ENCODE measurements at places on chromosomes 2 and 18.

DNA sequence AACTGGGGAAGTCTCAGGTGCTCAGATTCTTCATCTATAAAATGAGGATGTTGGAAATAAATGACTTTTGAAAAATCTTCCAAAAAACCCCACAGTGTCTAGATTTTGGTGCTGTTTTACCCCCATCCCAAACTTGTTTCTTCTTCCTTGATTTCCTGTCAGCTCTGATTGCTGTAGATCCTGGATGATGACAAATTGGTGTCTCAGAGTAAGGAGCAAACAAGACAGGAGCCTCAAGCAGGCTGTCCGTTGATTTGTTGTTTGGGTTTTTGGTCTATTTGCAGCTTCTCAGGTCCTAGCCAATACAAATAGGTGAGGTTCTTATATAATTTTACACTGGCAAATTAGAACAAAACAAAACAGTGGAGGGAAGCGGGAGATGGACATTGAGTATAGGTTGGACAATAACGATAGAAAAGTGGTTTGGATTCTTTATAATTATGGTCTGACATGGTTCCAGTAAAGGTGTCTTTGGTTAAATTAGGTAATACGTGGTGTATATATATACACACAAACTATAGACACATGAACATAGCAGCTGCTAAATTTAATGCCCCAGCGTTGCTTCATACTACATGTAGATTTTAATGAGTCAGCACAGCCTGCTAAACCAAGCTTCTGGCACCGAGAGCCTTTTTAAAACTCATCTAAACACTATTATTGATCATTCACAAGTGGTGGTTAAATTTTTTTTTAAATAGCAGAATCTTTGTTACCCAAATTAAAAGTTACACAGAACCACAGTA lies 142.5 kb downstream of the FMNL2 start:
- no peak for DNase-seq

DNA sequence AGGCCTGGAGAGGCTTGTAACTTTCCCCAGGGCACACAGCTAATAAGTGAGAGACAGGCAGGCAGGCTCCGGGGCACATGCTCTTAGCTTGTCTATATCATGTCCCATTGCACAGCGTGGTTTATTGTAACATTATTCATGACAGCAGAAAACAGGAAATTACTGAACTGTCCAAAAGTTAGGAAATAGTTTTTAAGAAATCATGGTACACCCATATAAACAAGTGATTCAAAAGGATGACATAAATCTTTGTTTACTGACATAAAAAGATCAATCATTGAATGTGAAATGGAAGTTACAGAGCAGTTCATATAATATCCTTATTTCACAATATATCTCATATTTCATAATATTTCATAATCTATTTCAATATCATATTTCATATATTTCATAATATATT lies 34.3 kb upstream of the TXNDC2 start:
- no peak for DNase-seq

DNA sequence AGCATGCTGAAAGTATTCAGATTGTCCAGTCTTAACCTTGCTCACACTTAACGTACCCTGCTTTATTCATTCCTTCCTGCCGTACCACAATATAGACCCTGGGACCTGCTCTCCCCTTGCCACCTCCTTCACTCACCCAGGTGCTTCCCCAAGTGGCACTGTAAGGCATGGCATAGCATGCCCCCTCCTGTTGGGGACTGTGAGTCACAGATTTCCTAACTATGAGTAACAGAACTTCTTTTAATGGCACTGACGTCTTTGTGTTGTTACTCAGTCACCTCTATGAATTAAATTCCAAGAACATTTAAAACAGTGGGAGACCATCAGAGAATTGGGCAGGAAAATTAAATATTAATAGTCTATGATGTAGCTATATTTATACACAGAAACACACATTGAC lies 117.2 kb downstream of the CTNNA2 start:
- DNase-seq = no peak

DNA sequence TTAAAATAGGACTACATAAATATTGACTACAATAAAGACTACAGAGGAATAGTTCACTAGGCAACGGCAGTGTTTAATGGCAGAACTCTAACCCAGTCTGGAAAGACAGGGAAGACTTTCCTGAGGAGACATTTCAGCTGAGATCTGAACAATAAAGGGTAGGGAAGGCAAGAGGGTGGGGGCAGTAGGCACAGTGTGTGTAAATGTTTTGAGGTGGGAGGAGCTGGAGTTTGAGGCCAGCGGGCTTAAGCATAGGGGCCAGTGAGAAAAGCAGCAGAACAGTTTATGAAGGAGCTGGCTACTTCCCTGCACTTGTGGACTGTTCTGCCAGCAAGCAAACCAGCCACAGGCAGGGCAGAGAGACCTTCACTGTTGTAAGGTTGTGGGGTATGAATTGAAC lies 76.6 kb upstream of the UGP2 start:
- no peak for DNase-seq

DNA sequence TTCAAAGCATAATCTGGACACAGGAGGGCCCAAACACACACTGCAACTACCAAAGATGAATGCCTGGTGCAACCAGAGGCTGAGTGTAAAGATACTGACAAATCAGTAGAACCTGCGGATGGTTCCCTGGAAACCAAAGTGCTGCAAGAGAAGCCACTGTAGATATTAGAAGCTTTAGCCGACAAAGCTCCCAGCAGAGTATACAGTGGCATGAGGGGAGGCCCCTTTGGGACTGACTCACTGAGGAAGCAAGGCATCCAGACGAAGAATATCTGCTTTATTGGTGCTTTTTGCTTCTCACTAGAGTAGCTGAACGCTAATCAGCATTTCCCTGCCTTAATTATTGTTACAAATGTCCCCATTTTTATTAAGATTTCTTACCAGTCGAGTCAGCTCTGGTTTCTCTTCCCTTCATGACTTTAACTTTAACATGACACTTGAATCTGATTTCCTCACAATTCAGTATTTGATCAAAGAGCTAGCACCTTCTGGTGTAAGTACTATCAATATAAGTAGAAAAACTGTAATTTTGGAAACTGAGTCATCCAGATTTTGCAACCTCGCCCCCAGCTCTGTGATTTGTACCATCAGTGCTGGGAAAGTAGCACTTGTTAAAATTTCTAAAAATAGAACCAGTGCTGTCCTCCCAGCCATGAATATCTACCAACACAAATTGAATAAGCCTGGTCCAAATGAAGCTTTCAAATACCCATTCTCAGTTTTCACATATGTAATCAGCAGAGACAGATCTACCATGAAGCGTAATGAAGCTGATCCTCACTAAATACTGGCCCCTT lies 34.2 kb downstream of the FIGN start:
- DNase-seq = no peak

GRCh38 chr2:24080701-24081100 lies 3.9 kb downstream of the TP53I3 start:
- no peak for DNase-seq

DNA sequence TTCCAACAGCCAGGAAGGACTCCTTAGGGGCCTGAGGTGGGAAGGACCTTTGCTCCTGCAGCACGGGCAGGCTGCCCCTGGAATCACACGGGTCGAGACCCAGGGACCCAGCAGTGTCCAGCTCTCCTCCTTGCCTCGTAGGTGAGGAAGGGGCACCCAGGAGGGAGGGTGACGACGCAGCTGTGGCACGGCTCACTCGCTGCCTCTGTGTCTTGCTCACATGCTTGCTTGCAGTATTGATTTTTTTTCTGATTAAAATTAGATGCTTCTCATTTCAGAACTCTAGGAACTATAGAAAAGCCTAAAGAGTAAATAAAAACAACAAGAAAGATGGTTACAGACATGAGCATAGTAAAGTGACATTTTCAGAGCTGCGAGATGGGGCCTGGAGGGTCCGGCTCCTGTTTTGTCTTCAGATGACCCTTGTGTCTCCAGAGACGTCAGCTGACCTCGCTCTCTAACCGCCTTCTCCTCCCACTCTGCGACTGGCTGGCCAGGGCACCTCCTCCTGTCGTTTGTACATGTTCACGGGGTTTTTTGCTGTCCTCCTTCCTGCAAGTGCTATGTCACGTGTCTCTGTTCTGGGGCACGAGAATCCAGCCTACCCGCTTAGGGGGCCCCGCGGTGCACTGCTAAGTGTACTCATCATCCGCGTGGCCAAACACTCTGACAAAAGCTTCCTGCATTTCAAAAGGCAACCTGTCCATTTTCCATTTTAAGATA lies 65.7 kb upstream of the ZNF236 start:
- DNase-seq = no peak

DNA sequence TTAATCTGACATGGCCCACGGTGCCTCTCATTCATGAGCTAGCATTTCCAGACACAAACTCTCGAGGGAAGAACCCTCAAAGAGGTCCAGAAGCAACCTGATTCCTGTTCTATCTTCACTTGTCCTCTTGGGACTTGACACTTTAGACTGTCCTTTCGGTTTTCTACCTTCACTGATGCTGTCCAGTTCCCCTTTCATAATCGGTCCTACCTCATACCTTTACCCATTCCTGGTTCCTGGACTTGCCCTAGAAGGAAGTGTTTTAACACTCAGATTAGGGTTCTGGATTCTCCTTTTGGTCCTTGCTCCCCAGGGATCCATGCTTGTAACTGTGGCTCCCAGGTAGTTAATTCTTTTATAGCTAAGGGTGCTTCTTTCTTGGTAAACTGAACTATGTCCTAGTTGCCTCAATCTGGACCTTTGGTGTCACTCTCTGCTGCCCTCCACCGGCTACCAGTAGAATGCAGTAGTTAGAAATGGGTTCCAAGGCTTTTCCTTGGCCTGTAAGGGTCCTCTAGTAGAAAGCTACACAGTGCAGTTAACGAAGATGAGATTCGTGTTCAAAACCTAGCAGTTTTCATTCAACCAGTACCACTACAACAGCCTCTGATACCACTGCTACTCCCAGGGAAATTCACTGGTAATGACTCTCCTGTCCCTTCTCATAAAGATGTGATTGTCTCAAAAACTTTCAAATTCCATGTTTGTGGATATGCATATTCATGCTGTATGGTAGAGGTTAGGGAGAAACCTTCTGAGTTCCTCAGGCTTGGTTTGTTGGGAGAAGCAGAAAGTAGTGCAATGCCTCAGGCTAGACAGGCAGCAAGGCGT lies 178.1 kb upstream of the CYP26B1 start:
- no peak for DNase-seq

DNA sequence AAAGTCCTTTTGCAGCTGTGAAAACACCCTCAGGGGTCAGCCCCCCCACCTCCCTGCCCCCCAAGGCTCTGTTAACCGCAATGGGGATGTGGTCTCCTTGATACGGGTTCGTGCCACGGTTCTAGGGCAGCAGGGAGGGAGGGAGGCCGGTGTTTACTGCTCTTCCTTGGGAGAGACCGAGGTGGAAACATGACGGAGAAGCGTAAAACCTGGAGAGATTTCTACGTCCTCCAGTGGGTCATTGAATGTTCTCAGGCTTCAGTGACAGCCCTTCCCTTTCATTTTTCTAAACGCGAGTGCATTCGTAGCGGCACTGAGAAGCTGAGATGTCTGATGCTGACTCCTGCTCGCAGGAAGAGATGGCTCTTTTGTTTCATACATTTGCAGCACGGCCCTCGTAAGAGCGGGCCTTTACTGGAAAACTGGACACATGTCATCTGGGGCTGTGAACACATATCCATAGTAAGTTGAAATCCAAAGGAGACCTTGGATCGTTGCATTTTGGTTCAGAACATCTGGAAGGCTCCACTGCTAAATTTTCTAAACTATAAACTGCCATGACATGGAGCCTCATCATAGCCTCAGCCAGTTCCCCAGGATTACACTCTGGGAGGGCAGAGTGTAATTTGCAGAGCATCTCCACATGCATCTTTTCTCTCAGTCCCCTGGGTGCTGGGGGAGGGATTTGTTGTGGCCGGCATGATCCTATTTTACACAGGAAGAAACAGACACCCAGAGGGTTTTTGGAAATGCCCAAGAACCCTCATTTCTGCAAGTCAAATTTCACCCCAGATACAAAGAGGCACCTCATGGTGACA lies 40.6 kb upstream of the HDAC4 start:
- no peak for DNase-seq

GRCh38 chr2:106054880-106055655 lies 139.0 kb downstream of the UXS1 start:
- DNase-seq = no peak

DNA sequence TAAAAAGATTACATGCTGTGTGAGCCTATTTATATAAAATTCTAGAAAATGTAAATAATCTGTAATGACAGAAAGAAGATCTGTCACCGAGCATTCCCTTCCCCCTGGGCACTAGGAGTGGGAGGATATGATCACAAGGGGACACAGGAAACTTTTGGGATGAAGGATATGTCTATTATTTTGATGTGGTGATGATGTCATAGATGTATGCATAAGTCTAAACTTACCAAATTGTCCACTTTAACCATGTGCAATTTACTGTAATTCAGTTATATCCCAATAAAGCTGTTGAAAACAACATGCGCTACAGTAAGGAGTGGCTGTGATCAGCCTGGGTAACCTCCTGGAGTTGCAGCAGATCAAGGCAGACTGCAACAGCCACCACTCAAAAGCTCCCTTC lies 148.9 kb downstream of the ZBTB7C start:
- no peak for DNase-seq

GRCh38 chr2:138210487-138210886 lies 246.2 kb downstream of the HNMT start:
- DNase-seq = no peak

DNA sequence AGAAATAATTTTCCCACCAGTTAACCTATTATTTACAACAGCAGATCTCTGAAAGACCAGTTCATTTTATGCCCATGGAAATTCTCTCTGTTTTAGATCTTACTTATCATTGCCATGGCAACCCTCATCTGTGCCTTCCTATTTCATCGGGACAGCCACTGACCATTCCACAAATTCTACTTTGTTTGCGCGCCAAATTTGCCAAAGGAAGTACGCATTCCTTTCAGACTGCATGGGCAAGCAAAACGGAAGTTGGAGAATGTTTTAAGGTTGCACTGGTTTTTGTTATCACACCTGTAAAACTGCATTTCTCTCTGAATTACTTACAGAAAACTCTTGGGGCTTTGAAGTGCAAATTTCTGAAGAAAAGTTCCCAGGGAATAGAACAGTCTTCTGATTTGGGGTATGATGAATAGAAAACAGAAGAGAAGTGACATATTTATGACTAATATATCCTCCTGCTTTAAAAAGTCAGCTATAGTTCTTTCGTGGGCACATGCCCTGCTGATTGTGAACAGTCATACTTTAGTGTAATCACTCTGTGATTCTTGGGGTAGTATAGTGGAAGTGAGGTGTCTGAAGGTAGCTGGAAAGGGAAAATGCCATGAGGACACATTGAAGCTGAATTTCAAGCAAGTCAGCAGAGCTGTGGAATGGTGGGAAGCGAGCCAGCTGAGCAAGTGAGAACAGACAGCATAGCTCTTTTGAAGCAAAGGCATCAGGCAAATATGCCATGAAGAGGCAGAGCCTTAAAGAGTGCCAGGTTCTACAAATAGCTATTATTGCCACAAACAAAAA lies 20.9 kb downstream of the NETO1 start:
- no peak for DNase-seq

GRCh38 chr2:176552501-176553135 lies 283.4 kb downstream of the MTX2 start:
- DNase-seq = no peak
